Epithelial cell of proximal tubule (primary cell): ENCODE measurements at places on chromosomes 13 and 19.
A peak's percentile ranks its signal among the peaks of the same experiment; 100 is the strongest.

GRCh38 chr13:70612881-70613280 lies 504.6 kb upstream of the KLHL1 start:
- no peak for DNase-seq

- DNase-seq = no peak
Measured at GRCh38 chr19:35110974-35111373, 4.6 kb upstream of the FXYD3 start.

DNA sequence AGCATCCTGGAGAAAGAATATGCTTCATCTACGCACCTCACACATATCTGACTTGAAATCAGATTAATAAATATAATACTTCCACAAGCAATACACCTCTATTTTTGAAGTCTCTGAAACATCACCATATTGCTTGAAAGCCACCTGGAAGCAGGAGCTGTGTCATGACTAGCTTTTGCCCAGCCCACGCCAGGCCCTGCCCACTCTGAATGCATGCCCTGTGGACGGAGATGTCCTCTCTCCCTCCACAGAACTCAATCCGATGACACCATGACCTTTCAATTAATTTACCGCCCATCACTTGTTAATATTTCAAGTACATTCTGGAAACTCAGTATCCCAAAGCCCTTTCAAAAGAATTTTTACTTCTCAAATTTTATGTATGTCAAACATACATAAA lies 108.0 kb downstream of the TBC1D4 start:
- DNase-seq = no peak

GRCh38 chr19:56152644-56153043 lies 11.6 kb downstream of the ZNF444 start:
- DNase-seq = no peak

DNA sequence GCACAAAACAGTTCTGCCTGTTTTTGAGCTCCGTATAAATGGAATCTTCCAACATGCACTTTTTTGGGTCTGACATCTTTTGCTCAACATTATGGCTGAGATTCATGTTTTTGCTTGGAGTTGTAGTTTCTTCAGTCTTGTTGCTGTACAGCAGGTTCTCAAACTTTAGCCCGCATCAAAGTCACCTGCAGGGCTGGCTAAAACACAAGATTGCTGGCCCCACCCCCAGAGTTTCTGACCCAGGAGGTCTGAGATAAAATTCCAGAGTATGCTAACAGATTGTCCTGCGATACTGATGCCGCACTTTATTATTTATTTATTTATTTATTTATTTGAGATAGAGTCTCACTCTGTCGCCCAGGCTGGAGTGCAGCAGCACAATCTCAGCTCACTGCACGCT lies 79.8 kb upstream of the WASF3 start:
- DNase-seq = no peak

DNA sequence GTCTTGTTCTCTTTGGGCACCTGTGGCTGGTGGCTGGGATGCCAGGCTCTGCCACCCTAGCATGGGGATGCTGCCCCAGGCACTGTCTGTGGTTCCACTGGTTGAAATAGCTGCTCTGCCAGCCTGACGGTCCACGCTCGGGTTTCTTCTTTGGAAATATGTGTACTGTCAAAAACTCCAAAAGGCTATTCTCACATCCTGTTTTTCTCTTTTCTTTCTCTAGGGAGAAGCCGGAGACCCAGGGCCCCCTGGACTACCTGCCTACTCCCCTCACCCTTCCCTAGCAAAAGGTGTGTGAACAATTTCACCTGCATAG lies 115.0 kb downstream of the RAB20 start:
- no peak for DNase-seq

DNA sequence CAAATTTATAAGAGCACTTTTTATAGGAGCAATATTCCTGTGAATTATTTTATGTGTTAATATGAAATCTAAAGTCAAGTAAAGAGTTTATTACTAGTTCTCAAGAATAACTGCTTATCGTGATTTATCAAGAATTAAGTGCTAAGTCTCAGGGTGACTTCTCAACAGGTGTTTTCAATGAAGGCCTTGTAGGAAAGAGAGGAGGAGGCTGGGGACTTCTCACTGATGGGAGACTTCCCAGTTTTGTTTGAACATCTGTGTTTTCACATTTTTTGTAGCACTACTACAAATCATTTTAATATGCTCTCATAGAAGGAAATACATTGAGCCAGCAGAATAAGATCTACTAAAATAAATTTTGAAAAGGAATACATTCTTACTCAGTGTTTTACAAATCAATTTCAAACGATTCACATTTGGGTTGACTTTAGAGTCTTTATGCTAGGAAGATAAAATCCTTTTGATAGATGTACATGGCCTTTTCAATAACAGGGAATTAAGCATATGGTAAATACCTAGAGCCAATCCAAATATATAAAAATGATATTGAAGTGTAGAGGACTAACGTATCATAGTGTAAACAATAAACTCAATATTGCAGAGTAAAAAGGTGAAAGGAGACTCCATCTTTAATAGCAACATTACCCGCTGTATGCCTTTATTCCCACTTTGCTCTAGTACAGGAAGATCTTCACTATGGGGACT lies 6.8 kb downstream of the PCDH17 start:
- DNase-seq = no peak

DNA sequence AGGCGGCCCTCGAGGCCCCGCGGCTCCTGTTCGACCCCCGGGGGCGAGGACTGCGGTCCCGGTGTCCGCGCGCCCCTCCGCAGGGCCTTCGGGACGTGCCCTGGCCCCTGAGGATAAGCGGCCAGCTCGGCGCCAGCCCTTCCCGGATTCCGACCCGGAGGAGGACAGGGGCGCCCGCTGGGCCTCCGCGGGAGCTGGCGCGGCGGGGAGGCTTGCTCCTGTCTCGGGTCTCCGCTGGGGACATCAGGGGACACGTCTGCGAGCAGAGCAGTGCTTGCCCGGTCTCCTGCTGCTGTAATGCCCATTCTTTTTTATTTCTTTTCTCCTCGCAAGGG lies 829 bp downstream of the B3GLCT start:
- DNase-seq = no peak

DNA sequence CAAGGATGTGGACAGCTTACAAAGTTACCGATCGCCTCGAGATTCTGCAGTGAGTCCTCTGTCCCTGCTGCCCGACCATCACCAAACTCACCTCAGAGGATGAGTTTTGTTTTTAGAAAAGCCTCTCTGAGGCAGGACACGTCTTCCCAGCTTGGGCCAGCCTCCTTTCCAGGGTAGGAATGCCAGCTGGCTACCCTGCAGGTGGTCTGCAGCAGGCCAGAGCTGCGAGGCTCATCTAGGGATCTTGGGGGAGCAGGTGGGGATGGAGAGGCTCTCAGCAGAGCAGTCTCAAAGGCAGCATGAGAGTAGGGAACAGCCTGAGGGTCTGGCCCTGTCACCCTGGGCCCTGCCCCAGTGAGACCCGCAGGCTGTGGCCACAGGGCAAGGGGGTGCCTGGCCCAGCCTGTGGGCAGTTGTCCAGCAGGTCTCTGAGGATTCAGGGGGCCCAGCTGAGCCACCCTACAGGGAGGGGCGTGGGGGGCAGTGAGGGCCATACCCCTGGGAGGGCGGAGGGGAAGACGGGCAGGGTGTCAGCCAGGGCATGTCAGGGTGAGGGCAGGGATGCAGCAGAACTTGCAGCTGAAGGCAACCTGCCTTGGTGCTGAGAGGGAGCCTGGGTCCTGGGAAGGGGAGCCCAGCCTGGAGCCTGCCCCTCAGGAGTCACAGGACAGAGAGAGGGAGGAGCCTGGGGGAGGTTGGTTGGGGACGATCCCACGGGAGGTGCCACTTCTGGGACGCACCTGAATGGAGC lies 57.3 kb upstream of the TPM4 start:
- DNase-seq = no peak

DNA sequence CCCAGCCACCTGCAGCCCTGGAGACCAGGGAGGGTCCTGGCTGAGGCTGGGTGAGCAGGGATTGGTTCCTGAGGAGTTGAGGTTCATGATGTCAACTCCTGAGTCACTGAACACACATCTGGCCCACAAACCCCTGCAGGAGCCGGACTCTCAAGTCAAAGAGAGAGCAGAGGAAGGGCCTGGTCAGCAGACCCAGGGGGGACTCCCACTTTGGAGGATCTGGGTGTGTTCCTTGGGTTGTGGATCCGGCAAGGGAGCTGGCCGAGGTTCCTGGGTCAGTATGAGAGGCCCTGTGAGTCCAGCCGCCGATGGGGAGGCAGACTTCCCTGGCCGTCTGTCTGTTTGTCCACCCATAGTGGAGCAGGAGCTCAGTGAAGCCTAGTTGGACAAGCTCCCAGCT lies 4.0 kb downstream of the SLC7A10 start:
- no peak for DNase-seq

DNA sequence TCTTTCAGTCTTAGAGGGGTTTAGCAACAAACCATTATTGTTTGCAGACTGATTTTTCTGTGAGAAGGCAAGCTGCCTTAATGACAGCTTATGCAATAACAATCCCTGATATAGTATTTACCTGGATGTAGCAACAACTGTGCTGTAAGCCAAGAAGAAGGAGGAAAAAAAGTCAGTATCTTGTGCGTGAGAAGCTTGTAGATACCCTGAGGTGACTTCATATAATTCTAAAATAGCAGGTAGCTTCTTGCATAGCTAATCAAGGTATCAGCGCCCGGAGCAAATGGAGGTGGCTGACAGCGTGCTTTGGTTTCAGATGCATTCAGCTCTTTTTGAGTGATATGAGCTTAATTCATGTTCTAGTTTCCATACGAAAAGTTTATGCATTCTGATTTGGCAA lies 309.8 kb downstream of the KLF5 start:
- no peak for DNase-seq

- DNase-seq = peak; percentile 43
Measured at GRCh38 chr13:29457299-29457698, 138.2 kb downstream of the SLC7A1 start.

DNA sequence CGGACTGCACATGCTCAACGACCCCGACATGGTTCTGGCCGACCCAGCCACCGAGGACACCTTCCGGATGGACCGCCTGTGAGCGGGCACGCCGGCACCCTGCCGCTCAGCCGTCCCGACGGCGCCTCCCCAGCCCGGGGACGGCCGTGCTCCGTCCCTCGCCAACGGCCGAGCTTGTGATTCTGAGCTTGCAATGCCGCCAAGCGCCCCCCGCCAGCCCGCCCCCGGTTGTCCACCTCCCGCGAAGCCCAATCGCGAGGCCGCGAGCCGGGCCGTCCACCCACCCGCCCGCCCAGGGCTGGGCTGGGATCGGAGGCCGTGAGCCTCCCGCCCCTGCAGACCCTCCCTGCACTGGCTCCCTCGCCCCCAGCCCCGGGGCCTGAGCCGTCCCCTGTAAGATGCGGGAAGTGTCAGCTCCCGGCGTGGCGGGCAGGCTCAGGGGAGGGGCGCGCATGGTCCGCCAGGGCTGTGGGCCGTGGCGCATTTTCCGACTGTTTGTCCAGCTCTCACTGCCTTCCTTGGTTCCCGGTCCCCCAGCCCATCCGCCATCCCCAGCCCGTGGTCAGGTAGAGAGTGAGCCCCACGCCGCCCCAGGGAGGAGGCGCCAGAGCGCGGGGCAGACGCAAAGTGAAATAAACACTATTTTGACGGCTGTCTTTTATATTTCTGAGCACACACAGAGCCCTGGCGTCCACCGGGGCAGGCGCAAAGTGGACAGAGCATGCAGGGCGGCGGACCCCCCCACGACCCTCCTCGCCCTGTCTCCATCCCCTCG lies 13.6 kb downstream of the COMP start:
- DNase-seq = no peak

DNA sequence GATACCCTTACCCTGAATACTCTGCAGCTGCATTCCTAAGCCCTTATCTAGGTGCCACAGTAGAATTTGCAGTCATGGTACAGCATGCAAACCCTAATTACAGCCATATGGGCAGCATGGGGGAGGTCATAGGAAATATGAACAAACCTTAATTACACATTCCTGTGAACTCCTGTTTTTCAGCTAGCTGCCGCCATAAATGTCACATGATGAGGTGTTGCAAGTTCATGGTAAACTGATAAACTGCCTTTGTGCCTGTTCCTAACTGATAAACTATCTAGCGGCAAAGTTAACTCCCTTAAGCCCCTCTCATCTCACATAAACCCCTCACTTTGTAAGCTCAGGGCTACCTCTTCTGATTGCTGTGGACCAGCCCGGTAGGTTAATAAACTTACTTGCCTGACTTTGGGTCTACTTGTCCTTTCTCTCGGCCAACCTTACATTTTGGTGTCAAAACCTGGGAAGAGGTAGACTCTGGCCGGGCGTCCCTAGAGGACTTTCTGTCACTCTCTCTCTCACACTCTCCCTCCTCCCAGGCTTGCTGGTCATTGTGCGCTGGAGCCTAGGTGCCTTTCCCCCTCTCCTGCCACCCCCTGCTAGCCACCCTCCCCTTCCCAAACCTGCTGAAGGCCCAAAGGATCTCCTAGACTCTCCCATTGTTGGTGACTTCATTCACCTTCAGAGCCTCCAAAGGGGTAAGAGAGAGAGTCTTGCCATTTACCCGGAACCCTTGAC lies 43.3 kb downstream of the ZNF93 start:
- DNase-seq = no peak

GRCh38 chr13:46360604-46361003 lies 26.4 kb downstream of the RUBCNL start:
- DNase-seq = no peak

- DNase-seq = no peak
Measured at GRCh38 chr19:10915130-10916091, 13.0 kb downstream of the YIPF2 start.

GRCh38 chr19:14434543-14435319 lies 1.6 kb downstream of the PKN1 start:
- DNase-seq = no peak

- DNase-seq = no peak
Measured at GRCh38 chr13:38147050-38147449, 202.6 kb upstream of the UFM1 start.

DNA sequence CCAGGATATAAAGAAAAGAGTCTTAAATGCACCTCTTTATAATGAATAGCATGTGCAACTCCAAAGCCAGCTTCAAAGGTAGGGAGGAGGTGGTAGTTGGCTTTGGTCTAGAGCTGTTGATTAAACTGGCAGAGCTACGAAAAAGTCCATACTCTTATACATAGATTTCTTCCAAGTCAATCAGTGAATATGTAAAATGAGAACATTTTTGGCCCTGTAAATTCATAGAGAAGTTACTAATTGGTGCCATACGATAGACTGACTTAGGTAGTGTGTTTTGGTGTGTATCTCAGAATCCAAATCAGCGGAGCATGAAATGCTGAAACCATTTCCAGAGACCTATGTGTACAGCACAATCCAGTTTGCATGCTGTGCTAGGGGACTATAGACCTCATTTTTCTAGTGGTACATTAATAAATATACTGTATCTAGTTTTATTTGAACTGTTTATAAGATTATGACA lies 17.1 kb upstream of the DPY19L3 start:
- DNase-seq = no peak

GRCh38 chr13:91144054-91144453 lies 203.4 kb upstream of the MIR17HG start:
- no peak for DNase-seq

- no peak for DNase-seq
Measured at GRCh38 chr19:53010494-53010893, 3.2 kb upstream of the ERVV-1 start.

DNA sequence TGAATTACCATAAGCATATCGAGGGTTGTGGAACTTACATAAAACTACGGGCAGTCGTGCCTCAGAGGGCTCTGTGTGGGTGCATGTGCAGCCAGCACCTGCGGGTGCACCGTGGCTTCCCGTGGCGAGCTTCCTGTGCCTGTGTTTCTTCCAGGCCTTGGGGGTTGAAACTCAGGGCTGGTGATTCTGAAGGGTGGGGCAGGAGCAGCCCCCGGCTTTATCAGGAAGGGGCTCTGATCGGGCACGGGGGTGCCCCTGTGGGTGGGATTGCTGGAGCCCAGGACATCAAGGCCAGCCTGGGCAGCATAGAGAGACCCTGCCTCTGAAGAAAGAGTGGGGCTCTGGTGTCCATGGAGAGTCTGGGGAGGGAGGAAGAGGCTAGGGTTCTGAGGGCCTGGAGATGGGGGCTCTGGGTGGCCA lies 11.1 kb downstream of the ATP4B start:
- DNase-seq = no peak
